Pons (tissue), 1 donor: ENCODE measurements at places on chromosomes 12 and 14.

GRCh38 chr12:15787778-15788177, 1.4 kb downstream of the EPS8 start:
- peak; percentile 76 for DNase-seq

DNA sequence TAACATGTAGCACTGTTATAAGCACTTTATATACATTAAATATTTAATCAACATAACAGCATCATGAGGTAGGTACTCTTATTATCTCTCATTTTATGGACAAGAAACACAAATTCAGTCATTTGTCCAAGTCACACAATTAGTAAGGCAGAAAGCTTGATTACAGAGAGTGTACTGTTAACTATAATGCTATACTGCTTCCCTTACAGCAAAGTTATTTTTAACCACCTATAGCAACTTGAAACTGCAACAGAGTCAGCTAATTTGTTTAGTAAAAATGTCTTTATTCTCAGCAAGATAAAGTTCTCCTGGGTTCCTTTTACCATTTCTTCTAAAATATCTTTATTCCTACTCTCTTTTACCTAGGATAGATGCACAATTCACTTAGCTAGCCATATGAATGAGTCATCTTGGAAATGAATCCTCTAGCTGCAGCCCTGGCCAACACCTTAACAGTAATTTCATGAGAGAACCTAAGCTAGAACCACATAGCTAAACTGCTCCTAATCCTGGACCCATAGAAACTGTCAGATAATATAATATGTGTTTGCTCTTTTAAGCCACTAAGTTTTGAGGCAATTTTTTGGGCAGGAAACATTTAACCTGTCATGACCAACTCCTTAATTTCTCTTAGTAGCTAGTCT, 90.2 kb upstream of the HECTD1 start:
- DNase-seq, result no peak

DNA sequence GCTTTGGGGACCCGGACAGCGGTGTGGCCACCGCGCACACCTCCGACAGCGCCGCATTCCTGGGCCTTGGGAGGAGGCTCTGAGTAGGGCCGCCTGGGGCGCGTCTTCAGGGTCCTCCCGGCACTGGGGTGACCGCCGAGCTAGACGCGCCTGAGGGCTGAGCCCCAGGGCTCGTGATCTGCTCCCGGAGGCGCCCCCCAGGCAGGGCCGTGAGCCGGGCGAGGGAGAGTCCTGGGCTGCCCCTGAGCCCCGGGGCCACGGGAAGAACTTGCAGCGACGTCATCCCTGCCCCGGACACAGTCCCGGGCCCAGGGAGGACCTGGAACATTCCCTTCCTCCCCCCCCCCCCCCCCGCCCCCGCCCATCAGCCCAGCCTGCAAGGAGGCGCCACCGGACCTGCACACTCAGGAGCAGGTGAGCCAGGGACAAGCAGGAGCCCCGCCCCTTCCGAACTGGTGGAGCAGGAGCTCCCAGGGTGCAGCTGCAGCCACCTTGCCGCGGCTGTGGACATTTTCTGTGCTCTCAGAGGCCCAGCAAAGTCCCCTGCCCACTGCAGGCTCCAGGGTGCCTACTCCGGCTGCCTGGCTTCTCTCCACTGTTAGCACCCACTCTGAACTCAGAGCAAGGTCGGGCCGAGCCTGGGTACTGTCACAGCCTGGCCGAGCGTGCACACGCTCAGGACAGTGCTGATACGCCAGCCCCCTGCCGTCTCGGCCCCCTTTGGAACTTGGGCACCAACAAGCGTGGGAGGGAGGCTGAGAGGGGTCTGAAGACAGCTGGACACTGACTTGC, 50.7 kb downstream of the A2M start:
- peak; percentile 52 for DNase-seq

DNA sequence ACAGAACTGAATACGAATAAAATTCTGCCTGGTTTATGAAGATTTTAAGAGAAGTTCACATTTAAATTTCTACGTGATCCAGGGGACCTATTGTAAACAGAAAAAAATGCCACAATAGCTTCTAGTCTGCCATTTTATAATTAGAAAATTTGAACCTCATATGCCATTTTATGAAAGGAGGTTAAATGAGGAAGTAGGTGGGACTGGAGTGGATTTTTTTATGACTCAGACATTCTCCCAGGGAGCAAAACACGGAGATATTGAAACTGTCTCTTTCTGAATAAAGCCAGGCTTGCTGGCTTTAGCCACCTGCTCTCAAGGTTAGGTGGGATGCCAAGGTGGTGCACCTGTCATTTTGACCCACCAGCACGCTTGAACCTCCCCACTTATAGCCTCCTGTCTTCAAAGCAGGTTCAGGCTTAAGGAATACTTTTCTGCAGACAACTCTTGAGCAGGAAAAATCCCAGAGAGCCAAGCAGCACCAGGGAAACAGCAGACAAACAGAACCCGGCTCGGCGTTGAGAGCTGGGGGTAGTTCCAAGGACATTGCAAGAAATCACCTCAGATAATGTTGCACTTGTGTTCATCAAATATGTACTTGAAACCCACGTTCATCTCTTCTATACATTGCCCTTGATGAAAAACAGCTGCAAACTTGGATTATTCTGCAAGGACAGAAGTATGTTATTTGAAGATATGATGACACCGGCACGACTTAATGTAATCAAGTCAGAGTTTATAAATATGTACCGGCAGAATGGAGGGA, 203.7 kb downstream of the PPM1H start:
- DNase-seq, result no peak

- no peak for DNase-seq
Measured at GRCh38 chr12:111643427-111643826, 42.3 kb downstream of the BRAP start.

GRCh38 chr12:89529738-89530137, 3.9 kb upstream of the POC1B start:
- peak; percentile 80 for DNase-seq

DNA sequence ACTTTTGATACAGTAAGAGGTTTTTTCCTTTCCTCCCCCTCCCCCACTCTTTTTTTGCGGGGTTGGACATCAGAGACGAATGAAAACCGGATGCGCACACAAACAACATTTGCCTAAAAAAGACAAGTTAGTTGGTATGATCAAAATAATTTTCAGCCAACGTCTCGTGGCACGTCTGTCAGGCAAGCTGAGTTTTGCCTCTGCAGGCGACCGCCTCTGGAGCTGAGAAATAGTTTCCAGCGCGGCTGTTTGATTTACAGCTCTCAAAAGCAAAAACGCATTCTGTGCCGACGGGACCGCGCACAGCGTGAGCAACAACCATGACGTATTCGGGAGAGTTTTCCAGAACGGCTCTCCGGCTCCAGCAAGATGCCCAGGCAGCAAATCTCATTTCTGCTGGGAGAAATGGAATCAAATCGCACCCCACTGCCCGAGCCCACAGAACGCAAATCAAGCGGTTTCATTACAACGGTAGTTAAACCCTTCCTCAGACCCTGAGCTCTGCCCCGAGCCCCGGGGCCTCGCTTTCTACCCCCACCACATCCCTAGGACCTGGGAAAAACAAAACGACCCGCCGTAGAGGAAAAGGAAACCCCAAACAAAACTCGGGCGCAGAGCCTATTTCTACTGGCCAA, 14.2 kb upstream of the CALM1 start:
- DNase-seq, result peak; percentile 88

DNA sequence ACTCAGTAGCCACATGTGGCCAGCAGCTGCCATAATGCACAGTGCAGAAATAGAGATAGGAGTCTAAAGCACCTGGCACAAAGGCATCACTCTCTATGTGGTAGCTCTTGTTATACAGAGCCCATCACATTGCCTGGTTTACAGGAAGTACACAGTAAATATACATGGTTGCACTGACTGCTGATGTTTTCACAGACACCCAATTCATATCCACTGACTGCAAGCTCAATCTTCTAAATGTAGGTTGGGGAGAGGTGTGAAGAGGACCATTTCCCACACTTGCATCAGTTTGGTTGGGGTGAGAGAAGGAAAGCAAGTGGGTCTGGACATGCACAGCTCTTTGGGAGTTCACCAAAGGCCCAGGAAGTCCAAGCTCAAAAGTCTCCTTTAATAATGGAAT, 172.8 kb downstream of the DPF3 start:
- no peak for DNase-seq

DNA sequence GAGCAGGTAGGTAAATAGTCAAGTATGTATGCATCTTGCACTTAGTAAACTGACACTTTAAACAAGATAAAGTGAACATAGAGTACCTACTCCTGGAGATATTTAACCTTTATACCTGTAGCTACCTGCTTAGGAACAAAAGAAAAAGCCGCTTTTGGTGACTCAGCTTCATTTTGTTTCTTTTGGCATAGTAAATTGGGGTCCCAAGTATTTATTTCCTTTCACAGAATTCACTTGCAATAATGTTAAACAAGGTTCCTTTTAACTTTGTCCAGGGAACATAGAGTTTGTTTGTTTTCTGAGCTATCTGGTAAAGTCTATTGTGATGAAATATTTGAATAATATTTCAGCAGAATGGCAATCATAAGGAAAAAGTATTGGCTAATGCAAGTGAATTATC, 20.0 kb downstream of the SLCO1B3 start:
- DNase-seq, result peak; percentile 1

GRCh38 chr12:59164991-59165718, 244.9 kb upstream of the LRIG3 start:
- DNase-seq, result peak; percentile 41

DNA sequence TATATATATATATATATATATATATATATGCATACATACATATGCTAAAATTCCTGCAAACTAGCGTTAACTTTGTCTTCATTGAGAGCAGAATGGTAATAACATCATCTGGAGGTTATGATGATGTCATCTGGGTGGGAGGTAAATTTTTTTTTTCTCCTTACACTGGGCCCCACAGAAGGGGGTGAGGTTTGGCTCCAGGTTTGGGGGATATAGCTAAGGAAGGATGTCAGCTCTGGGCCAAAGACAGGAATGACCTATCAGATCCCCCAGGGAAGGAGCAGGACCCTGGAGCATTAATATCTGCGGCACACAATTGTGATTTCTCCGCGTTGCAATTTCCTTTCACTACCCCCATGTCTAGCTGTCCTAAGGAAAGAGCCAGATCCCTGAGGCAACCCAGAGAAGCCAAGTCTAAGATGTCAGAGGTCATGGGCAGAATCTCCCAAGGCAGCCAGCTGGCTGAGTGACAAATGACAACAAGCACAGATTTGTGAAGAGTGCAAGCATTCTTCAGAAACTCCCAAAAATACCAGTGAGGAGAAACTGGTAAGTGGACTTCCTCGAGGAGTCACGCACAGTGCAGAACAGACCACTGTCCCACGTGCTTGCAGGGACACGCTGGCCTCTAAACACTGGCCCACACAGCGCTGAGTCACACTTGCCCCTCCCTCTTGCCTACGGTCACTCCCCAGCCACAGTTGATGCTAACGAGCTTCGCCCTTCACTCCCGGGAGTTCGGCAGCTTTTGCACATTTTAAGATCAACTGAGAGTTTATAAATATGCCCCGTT, 9.9 kb downstream of the UBC start:
- peak; percentile 88 for DNase-seq

DNA sequence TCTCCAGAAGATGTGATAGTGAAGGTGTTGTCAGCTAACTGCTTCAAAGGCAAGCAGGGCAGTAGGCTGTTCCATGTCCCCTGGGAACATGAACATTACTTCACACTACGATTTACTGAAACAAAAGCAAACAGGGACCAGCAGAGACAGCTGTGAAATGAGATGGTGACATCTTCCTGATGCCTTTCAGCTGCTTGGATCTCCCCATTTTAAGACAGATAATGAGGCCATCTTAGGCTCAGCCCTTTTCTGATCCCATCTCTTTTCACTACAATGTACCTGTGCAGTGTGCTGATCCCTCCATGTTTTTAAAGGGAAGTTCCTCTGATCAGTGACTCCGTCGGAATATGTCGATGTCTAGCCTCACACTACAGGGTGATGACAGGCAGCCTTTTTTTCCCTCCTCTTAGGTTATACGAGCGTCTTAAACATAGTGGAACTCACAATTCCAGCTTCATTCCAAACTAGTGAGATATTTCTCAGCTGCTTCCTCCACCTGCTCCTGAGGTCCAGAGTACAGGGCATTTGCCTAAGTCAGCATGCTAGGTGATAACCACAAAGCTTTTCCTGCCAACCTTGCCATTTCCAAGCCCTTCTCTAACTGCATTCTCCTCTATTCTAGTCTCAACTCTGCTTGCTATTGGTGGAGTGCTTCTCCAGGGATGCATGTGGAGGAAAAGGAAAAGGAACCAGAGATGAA, 87.6 kb upstream of the EGLN3 start:
- no peak for DNase-seq

DNA sequence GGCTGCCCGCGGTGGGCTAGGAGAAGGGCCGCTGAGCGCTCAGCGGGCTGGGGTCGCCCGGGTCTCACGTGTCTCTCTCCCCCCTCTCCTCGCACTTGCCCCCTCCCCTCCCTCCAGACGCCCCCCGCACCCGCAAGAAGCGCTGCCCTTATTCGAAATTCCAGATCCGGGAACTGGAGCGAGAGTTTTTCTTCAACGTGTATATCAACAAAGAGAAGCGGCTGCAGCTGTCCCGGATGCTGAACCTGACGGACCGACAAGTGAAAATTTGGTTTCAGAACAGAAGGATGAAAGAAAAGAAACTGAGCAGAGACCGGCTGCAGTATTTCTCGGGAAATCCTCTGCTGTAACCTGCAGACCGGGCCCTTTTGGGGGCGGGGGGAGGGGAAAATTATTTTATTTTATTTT, 314 bp upstream of the HOTAIR start:
- DNase-seq, result no peak

DNA sequence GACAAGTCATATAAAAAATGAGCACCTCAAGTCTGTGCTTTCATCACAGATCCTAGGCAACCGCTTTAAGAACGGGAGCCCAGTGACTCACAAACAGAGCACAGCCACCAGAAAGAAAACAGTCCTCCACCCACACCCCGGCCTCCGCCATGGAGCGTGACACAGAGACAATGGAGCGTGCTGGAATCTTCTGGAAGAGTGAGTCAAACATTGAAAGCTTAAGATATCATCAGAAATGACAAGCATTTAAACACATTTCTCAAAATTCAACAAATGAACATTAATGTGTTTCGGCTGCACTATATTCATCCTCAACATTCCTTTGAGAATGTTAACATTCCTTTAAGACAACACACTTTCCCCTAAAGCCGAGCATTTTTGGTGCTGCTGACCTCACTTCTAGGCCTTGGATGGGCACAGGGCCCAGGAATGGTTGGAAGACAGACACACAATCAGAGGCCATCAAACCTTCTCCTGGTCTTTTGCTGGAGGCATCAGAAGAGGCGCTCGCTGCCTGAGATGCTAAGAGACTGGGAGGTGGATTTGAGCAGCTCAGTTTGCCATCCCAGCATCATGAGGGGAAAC, 23.6 kb upstream of the TMEM132D start:
- DNase-seq, result no peak

- DNase-seq, result no peak
Measured at GRCh38 chr12:102120886-102121285, 903 bp downstream of the PARPBP start.

GRCh38 chr12:13004361-13004760, 4.3 kb upstream of the HEBP1 start:
- no peak for DNase-seq

- no peak for DNase-seq
Measured at GRCh38 chr12:31710021-31710818, 18.6 kb downstream of the AMN1 start.

DNA sequence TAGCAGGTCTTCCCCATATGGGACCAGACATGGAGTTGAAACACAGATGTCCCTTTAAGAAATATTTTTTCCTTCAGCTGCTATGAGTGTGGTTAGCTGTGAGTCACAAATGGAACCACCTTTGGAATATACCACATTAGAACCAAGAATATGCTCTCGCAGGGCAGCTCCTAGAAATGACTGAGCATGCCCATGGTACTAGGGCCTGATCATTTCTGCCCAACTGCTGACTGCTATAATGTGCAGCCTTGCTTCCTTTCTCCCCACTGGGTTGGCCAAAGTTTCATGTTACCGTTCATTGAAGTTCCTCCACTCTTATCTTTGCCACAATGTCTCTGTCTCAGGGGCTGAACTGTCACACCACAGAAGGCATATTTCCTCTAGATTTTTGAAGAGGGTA, 1074.6 kb downstream of the FLRT2 start:
- DNase-seq, result no peak
